ENCODE measurements at places on chromosomes 5 and 9. TPM values are rescaled to one million over a fixed set of nuclear protein-coding genes. Genes with fewer than 3 reads are reported as not detected.
A peak's percentile ranks its signal among the peaks of the same experiment; 100 is the strongest.

GRCh38 chr9:89576404-89576839, 28.4 kb upstream of the GADD45G start:
- peak; percentile 15 for DNase-seq

GRCh38 chr9:112135706-112136105, 39.4 kb downstream of the SUSD1 start:
- DNase-seq: no peak

Gene PTPRD
- not detected for total RNA-seq

GRCh38 chr9:7341571-7341970, 458.0 kb downstream of the DMAC1 start:
- no peak for DNase-seq

DNA sequence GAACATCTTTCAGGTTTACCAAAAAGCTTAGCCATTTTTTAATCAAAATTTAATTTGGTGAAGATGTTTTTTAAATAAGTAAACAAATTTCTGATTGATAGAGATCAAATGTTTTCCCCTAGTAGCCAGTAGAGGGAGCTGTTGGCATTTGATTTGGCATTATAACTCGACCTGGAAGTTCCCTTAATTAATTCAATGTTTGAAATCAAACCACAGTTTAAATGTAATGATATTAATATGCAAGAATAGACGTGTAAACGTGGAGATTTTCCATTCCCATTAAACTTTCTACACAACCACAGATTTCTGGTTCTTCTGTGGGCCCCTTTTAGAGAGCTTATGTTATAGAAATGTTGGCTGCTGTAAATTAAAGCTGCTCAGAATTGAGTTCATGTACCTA, 148.1 kb upstream of the MPDZ start:
- DNase-seq: peak; percentile 10

Gene IFNA13
- not detected for total RNA-seq

Gene SAXO1
- total RNA-seq: not detected

GRCh38 chr5:23977997-23978396, 470.6 kb downstream of the PRDM9 start:
- no peak for DNase-seq

GRCh38 chr9:86549401-86549811, 195.2 kb upstream of the TUT7 start:
- DNase-seq: no peak

Gene RANBP3L
- total RNA-seq: not detected

Gene FGF10
- not detected for total RNA-seq

- no peak for DNase-seq
These were observed 106.3 kb upstream of the MAMDC2 start for GRCh38 chr9:69937360-69937759.

GRCh38 chr5:143758015-143758414, 53.9 kb upstream of the HMHB1 start:
- DNase-seq: no peak

- DNase-seq: no peak
These were observed 275.1 kb downstream of the SLF1 start for GRCh38 chr5:94893412-94894135.

DNA sequence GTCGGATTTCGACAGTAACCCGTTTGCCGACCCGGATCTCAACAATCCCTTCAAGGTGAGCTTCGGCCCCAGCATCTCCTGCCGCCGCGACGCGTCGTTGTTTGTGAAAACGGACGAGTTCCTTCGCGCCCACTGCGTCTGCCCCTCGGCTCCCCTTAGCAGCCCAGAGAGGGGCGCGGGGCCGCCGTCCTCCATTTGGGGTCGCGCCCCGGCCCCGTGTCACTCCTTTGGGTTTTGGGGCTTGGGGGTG, 182 bp downstream of the SCAMP1 start:
- no peak for DNase-seq

All from SJSA1 (cell line).